ENCODE measurements at places on chromosomes 6 and 20.

DNA sequence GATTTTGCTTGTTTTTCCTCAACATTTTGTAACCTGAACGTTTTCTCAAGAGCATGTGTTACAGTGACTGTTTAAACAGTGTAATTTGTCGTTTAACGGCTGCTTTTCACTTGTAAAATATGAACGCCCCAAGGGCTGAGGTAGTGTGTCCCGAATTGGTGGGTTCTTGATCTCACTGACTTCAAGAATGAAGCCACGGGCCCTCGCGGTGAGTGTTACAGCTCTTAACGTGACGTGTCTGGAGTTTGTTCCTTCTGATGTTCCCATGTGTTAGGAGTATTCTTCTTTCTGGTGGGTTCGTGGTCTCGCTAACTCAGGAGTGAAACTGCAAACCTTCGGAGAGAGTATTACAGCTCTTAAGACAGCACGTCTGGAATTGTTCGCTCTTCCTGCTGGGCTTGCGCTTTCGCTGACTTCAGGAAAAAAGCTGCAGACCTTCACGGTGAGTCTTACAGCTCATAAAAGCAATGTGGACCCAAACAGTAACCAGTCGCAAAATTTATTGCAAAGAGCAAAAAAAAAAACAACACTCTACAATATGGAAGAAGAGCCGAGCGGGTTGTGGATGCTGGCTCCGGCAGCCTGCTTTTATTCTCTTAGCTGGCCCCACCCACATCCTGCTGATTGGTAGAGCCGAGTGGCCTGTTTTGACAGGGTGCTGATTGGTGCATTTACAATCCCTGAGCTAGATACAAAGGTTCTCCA lies 25.1 kb upstream of the TRIM27 start:
- DNase-seq: no peak

- no peak for DNase-seq
Measured at GRCh38 chr20:34328928-34329677, 25.9 kb upstream of the AHCY start.

- DNase-seq: no peak
Measured at GRCh38 chr6:167832497-167833395, 6.0 kb downstream of the AFDN start.

DNA sequence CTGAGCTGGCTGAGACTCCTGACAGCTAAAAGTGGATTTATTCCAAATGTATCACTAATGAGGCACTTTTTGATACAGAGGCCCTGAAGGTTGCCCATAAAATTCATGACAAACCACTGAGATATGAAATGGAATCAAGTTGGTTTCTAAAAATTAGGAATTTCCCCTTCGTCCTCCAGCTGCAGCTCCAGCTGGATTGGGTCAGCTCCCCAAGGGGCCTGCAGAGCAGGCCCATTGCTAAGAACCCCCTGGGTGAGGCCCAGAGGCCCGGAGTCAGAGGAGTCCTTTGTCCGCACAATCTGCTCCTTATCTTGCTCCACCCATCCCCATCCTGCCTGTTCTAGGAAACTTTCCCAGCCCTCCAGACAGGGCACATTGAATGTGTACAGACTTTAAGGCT lies 163.5 kb upstream of the TOP1 start:
- no peak for DNase-seq

GRCh38 chr6:112470950-112471349 lies 123.8 kb downstream of the RFPL4B start:
- DNase-seq: no peak

DNA sequence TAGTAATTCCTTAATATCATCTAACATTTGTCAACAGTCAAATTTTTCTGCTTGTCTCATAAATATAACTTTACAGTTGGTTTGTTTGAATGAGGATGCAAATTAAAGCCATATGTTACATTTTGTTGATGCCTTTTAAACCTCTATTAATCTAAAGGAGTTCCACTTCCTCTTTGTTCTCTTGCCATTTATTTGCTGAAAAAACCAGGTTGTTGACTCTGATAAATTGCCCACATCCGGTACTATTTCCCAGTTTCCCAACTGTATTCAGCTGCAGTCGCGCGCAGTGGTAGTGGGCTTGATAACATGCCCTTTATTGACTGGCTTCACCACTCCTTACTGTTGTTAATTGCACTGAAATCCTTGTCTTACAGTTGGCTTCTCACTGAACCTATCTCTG lies 32.8 kb upstream of the SIRPB2 start:
- DNase-seq: no peak

GRCh38 chr6:38646166-38646878 lies 6.6 kb upstream of the BTBD9 start:
- DNase-seq: no peak

DNA sequence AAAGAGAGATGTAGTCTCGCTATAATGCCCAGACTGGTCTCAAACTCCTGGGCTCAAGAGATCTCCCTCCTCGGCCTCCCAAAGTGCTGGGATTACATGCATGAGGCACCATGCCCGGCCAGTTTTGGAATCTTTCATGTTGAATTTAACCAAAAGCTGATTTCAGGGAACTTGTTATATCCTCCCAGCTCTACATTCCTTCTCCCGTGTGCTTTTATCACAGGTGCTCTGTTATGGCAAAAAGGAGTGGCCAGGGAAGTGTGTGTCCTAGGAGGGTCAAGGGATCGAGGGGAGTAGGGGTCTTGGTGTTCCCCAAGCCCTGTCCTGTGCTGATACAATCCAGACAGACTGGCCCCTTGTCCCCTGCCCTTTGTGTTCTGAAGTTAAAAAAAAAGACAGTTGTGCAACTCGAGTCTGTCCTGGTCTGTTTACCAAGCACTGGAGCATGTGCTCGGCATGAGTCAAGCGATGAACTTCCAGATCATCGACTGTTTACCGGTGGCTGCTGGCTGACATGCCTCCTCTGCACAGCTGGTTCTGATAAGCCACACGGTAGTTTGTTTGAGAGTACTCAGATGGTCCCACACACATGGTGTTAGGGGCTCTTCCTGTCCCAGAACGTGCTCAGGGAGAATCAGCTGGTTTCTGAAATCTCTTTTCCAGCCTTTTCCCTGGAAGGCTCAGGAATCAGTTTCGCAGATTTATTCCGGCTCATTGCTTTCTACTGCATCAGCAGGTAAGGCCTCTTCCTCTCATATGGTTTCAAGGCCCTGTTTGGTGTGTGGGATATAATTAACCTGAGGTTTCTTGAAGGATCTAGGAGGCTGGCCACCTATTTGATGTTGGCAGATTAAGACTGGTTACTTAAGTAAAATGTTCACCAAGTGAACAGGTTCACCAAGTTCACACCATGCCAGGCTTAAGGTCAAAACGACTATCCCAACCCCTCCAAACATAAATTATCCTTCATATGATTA lies 52.6 kb upstream of the NAA20 start:
- no peak for DNase-seq

DNA sequence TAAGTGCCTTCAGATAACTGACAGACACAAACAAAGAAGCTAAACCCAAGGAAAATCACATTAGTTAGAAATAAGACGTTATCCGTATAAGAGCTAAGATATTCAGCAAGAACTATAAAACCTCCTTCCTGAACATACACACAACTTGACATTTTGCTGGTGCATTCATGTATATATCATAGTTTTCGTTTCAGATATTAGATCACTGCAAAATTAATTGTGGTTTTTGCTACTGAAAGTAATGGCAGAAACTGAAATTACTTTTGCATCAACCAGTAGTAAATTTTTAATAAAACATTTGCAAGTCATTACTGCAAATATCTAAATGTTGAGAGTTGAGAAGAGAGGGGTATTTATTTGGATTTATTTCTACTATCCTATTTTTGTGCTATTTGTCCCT lies 26.1 kb upstream of the KCNQ5 start:
- no peak for DNase-seq

GRCh38 chr6:98848539-98849242 lies 14.3 kb downstream of the POU3F2 start:
- DNase-seq: no peak

DNA sequence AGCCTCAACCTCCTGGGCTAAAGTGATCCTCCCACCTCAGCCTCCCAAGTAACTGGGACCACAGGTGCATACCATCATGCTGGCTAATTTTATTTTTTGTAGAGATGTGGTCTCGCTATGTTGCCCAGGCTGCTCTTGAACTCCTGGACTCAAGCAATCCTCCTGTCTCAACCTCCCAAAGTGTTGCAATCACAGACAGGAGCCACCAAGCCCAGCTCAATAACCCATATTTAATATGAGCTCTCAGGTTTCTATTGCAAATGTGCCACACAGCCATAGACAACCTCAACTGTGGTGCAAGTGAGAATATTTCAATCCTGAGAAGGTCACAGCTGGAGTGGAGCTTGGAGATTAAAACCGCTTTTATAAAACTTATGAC lies 14.4 kb downstream of the JPH2 start:
- no peak for DNase-seq

- DNase-seq: peak; percentile 66
Measured at GRCh38 chr20:33679758-33680485, 5.7 kb upstream of the NECAB3 start.

- no peak for DNase-seq
Measured at GRCh38 chr6:98928688-98929087, 19.1 kb downstream of the FBXL4 start.

GRCh38 chr20:20073801-20074371 lies 21.6 kb downstream of the CFAP61 start:
- DNase-seq: no peak

DNA sequence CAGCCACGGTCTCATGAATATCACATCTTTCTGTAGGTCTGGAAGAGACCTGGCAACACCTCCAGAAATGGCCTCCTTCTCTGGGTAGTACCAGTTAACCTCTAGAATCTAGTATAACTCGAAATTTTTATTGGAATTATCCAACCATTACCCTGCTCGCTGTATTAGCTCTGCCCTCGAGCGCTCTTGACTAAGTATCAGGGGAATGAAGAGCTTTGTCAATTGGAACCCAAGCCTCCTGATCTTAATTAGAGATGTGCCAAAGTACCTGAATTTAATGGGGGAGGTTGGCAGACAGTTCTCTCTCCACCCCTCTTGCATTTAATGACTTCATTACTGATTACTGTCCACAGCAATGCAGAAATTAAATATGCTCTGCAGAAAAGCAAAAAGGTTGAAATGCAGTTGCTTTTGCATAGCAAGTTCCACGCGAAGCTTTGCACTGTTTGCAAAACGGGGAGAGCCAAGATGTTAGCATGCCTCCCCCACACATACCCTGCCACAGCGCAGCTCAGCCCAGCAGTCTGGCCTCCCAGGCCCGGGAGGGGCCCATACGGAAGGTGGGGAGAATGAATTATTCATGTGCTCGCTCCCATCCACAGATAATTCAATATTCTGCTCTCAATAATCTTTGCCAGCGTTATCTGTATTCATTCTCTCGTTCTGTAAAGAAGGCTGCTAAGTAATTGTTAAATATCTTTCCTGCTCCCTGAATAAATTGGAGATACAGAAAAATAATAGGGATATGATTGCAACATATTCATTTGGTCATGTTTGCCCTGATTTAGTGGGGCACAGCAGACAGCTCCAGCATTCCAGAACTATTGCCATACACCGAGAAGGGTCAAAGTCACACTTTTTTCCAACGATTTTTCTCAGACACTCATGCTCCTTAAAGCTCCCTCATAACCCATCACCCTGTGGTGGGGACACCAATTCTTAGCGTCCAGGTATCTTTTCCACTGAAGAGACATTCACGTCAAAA lies 305.8 kb downstream of the CDH26 start:
- no peak for DNase-seq

GRCh38 chr6:169112483-169113320 lies 140.9 kb downstream of the THBS2 start:
- DNase-seq: no peak

DNA sequence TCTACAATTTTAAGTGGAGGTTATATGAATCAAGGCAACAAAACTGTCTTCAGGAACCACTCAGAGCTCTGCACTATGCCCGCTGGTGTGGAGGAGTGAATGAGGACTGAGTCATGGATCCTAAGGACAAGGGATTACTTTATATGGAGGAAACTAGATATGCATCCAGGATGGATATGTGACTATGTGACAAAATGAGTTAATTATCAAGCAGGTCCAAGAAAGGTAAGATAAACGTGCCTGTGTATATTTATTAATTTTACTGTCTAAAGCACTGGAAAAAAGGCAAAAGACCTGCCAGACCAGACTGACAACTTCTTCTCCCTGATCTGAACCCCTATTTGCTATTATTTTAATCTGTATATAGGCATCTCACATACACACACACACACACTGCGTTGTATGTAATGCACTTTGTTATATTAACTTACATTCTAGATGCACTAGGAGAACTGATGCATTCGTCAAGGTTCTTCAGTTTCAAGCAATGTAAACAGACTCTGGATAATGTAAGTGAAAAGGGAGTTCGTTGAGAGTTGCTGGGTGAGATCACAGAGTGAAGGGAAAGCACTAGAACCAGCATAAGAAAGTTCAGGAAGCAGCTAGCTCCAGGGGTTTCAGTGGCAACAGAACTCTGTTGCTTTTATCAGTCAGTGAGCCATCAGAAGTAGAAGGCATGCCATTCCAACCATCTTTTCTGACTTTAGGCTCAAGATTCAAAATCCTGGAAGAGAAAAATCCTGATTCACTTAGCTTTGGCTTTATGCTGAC lies 26.4 kb upstream of the ADGRG6 start:
- no peak for DNase-seq

DNA sequence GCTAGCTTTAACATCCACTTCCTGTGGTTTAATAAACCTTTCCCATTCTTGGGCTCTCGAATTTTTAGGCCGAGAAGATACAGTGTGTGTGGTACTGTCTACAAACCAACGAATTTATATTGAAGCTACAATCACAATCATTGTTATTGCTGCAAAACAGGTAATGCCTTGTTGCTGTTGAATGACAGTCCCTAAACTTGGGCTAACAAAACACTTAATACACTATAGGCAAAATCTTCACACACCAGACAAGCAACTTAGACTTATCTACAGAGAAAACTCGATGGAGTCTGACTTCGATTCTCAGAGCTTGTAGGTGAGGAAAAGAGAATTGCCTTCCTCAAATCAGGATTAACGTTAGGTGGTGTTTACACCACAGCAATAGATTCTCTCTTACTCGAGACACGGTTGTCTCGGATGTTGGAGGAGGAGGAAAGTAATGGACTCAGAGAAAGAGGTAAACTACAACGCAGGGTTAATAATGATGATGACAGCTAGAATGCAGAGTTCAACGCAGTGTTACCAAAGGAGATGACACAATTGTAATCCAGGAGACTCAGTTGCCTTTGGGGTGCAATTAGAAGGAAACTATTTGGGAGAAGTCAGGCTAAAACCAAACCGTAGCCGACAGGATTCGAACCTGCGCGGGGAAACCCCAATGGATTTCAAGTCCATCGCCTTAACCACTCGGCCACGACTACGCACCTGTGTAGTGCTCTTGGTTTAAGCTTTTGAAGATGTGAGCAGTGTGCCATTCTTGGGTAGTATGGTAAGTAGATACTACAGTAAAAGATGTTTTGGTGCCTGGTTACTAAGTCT lies 32.5 kb upstream of the ZNF184 start:
- DNase-seq: peak; percentile 18

DNA sequence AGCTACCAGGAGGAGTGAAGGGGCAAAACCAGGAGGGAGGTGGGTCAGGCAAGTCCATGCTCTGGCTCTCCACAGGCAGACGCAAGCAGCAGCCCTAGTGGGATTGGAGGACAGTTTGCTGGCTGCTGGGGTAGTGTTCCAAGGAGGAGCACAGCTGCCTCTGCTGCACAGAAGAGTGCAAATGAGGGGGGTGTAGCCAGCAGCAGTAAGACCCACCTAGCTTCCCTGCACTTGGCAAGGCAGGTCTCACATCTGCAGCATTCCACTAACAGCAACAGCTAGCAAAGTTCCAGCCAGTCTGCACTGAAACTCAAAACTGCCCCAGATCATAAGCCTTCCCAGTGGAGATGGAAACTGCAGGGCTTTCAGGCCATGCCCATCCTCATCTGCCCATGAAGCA lies 405.0 kb downstream of the UTRN start:
- DNase-seq: no peak

- DNase-seq: no peak
Measured at GRCh38 chr6:106087548-106088325, 1.6 kb downstream of the PRDM1 start.

Data from activated gamma-delta T cell treated with Interleukin-2 at 50 U/mL for 16 hours (primary cell).